ENCODE measurements at places on chromosomes 6 and 20. TPM values are rescaled to one million over a fixed set of nuclear protein-coding genes. Genes with fewer than 3 reads are reported as not detected.

RNF39 gene
- not detected for total RNA-seq

DNA sequence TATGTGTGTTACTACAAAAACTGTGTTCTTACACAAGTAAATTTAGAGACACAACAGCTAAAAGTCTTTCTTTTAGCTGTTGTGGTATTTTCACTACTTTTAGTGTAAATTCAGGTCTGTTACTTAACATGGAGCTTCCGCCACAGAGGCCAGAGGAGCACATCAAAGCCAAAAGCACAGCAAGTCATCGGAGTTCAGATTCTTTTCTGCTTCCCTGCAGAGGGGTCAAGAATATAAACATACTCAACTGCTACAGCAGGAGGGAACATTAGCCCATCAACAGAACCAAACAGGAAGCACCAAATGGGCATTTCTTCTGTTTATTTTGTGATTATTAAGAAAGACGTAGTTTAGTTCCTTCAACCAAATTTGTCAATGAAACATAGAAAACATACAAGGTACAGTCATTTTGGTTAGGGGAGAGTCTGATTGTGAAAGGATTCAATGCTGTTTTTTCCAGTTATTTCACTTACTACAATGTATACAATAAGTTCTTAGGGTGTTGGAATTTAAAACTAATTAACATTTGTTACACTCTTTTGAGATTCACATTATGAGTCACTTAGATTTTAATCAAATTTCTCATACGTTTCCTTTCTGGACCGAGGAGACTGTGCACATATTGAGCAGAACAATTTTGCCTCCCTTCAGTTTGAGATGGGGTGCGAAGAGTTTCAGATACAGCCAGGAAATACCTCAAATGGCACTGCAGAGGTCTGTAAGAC lies 42.8 kb upstream of the DSE start:
- no peaks in the 10 kb centered on the region for H3K36me3 ChIP-seq
- no peaks in the 10 kb centered on the region for H3K27me3 ChIP-seq
- peaks cover 23% of the 10 kb centered on the region for H3K4me1 ChIP-seq
- no peak overlapping the region for H3K4me3 ChIP-seq
- H3K27ac ChIP-seq = no peak overlapping the region

SOBP gene
- 23.0 TPM for total RNA-seq

DNA sequence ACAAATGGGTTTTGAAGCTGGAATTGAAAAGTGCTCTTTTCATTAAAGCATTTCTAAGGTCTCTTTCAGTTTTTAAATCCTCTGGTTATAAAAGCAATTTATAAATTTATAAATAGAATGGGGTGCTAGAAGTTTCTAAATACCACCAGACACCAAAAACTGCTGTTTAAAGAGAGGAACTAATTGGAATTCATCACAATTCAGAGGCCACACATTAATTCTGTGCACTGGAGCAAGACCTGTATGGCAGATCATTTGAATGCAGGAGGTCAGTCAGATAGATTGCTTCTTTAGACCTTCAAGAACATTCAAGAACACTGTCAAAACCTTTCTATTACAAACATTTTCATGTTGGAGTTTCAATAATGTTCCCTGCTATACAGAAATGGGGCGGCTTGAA lies 55.1 kb downstream of the ALDH8A1 start:
- no peaks in the 10 kb centered on the region for H3K4me1 ChIP-seq
- no peak overlapping the region for H3K4me3 ChIP-seq
- H3K36me3 ChIP-seq = no peaks in the 10 kb centered on the region
- no peak for DNase-seq

DNA sequence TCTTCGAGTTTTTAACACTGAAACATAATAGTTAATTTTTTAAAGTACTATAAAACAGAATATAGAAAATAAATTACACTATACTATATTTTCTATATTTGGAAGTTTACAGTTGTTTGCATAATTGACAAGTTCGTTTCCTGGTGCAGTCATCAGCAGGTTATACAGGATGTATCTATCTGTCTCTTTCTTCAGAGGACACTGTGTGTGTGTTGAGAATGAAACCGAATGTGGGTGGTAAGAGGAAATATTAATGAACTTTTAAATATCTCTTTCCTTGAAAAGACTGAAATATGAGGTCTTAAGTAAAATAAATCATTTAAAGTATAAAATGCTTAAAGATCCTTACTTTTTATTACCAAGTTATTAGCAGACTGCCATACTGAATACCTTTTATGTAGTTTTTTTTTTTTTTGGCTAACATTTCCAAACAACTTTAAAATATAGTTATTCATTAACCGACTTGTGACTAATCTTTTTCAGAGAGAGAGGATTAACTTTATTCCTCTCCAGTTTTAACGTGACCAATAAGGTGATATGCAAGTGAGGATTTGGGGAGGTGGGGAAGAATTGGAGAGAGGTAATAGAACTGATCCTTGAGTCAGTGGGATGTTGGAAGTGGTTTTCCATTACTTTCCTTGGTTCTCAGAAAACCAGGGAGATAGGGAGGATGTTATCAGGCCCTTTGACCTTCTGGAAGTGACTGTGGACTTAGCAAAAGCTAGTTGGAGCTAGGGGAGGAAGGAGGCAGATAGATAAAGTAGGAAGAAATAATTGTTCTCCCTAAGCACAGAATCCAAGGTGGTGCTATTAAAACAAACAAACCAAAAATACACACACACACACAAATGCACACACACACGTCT lies 380.0 kb upstream of the FLRT3 start:
- H3K4me1 ChIP-seq = peaks cover 54% of the 10 kb centered on the region
- H3K36me3 ChIP-seq = no peaks in the 10 kb centered on the region
- no peak for DNase-seq
- no peaks in the 10 kb centered on the region for H3K27me3 ChIP-seq
- no peak overlapping the region for H3K4me3 ChIP-seq

GRCh38 chr20:41475503-41475902 lies 108.9 kb upstream of the EMILIN3 start:
- H3K36me3 ChIP-seq = peaks cover 33% of the 10 kb centered on the region
- H3K27me3 ChIP-seq = no peaks in the 10 kb centered on the region
- no peak for DNase-seq
- peaks cover 24% of the 10 kb centered on the region for H3K4me1 ChIP-seq
- peak overlapping the region; percentile 45 for H3K27ac ChIP-seq

DNA sequence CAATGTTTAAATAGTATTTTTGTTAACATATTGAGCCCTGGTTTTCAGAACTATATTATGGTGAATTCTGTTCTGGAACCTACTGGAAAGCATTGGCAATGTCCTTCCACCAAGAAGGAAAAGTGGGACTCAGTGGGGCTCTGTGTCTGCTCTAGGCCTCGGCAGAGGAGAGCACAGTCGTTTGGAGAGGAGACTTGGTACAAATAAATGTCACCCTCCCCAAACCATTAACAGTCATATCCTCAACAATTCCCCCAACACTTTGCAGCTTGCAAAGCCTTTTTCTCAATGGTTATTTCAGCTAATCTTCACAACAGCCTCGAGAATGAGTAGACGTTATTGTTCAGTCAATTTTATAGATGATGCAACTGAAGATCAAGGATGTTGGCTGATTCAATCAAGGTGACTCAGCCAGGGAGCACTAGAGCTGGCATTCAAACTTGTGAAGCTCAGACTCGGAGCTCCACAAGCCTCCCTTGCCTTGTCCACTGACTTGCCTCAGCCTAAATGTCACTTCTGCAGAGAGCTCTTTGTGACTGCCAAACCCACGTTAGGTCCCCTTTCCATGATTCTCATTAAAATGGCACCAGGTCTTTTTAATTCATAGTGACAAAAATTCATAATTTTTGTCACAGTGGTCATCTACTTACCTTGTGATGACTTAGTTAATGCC lies 60.6 kb downstream of the TOX2 start:
- H3K27me3 ChIP-seq = no peaks in the 10 kb centered on the region
- no peaks in the 10 kb centered on the region for H3K36me3 ChIP-seq
- no peak overlapping the region for H3K27ac ChIP-seq

- H3K4me3 ChIP-seq = peak within 1 kb of the TSS; percentile 98
- DNase-seq = no peak
- no peaks in the 10 kb centered on the region for H3K27me3 ChIP-seq
- no peaks in the 10 kb centered on the region for H3K36me3 ChIP-seq
- peaks cover 20% of the 10 kb centered on the region for H3K4me1 ChIP-seq
Observed at GRCh38 chr20:62804627-62805154, at the start of gene OGFR. Gene OGFR (plus strand): TSS chr20:62804835. CDS start chr20:62804860, 25 bp downstream.

- no peaks in the 10 kb centered on the region for H3K36me3 ChIP-seq
- H3K4me3 ChIP-seq = no peak overlapping the region
- H3K27ac ChIP-seq = no peak overlapping the region
- H3K27me3 ChIP-seq = no peaks in the 10 kb centered on the region
Observed at GRCh38 chr20:19995220-19995863, 21.8 kb upstream of the NAA20 start.

L3MBTL1 gene
- total RNA-seq = 20.3 TPM

DNA sequence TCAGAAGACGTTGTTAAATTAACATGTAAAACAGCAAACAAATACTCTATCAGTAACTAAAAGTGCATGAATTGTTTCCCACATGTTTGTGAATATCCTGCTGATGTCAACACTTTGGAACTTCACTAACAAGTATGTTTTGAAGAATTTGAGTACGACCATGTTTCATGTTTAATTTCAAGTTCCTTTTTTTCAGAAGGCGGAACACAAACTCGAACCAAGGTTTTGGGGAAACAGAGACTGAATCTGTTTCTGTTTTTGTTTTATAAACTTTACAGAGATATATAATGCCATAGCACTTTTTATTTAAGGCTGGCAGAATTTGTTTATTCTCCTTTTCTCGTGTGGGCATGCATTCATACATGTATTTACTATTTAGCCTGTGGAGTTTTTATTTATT lies 509.3 kb upstream of the CITED2 start:
- peaks cover 3% of the 10 kb centered on the region for H3K36me3 ChIP-seq
- DNase-seq = no peak
- peak overlapping the region; percentile 96 for H3K27ac ChIP-seq
- H3K4me3 ChIP-seq = peak overlapping the region; percentile 50
- H3K27me3 ChIP-seq = no peaks in the 10 kb centered on the region
- peaks cover 89% of the 10 kb centered on the region for H3K4me1 ChIP-seq

DNA sequence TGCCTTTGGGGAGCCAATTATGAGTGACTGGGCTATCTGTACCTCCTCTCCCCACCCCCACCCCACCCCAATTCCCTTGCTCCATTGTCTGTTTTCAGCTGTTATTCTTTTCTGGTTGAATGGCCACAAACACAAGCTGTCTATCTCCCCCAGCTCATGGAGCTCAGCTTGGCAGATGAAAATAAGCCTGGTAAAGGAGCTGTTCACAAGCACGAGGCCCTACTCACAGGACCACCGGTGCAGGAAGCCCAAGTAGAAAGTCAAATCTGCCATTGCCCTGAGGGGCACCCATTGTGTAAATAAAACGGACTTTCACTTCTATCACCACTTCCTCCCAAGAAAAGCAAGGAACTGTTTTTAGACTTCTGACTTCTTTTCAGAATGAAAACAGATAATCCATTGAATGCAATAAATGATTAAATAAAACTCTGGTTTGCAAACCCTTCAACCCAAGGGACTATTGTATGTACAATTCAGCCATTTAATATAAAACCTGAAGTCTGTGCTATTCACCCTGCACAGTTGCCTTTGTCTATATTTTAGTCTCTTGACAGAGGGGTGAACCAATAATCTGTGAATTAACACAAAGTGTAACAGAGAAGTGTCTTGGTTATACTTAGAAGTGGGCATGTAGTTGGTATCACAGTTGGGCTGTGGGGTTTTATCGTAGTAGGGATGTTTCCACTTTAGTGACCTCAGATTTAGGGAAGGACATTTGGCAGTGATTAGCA lies 27.7 kb downstream of the RIPOR2 start:
- peaks cover 2% of the 10 kb centered on the region for H3K36me3 ChIP-seq
- H3K27me3 ChIP-seq = peaks cover 44% of the 10 kb centered on the region
- DNase-seq = no peak
- peaks cover 48% of the 10 kb centered on the region for H3K4me1 ChIP-seq
- no peak overlapping the region for H3K27ac ChIP-seq
- peak overlapping the region; percentile 35 for H3K4me3 ChIP-seq

OPN5 gene
- total RNA-seq = not detected

DNA sequence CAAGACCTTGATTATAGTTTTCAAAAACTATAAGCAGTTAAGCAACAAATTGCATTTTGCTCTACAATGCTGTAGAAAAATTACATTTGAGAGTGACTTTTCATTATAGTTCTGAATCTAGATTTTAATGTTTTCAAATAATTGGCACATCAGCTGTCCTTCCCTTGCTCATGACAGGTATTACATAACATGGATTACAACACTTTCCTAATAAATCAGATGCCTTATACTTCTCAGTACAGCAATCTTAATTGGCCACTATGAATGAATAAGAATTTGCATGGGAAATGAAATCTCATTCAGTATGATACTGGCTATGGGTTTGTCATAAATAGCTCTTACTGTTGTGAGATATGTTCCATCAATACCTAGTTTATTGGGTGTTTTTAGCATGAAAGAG lies 29.9 kb downstream of the HSF2 start:
- H3K4me1 ChIP-seq = no peaks in the 10 kb centered on the region
- H3K36me3 ChIP-seq = peaks cover 22% of the 10 kb centered on the region
- no peak for DNase-seq
- no peak overlapping the region for H3K27ac ChIP-seq

- H3K36me3 ChIP-seq = peaks cover 4% of the 10 kb centered on the region
Observed at GRCh38 chr6:23329086-23329485, 759.7 kb downstream of the HDGFL1 start.

- no peak overlapping the region for H3K4me3 ChIP-seq
- no peaks in the 10 kb centered on the region for H3K27me3 ChIP-seq
- H3K36me3 ChIP-seq = no peaks in the 10 kb centered on the region
- no peaks in the 10 kb centered on the region for H3K4me1 ChIP-seq
- no peak for DNase-seq
Observed at GRCh38 chr6:122116835-122117627, 282.4 kb upstream of the HSF2 start.

- peaks cover 6% of the 10 kb centered on the region for H3K4me1 ChIP-seq
- no peak overlapping the region for H3K4me3 ChIP-seq
- no peak for DNase-seq
- H3K36me3 ChIP-seq = peaks cover 29% of the 10 kb centered on the region
Observed at GRCh38 chr20:51788822-51789221, 13.5 kb downstream of the SALL4 start.

DNA sequence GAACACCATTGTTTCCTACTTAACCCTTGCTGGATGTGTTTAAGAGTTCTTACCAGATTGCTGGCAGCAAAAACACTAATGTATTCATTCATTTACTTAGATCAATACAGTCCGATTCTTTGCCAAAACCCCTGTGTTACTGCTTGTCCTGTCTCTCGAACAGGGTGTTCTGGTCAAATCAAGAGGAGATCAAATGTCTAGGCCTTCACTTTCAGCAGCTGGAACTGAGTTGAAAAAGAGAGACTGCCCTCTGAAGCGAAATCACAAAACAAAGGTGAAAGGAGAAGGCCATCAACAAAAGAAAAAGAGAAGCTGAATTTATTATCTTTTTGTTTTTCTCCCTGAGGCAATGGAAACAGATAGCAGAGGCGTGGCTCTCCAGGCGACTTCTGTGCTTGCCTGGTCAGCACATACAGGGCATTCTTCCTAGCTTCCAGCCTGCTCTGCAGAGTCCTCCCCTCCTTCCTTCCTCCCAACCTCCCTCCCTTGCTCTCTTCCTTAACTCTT lies 44.1 kb upstream of the GCM1 start:
- peak overlapping the region; percentile 0 for H3K27ac ChIP-seq
- H3K27me3 ChIP-seq = no peaks in the 10 kb centered on the region
- no peaks in the 10 kb centered on the region for H3K36me3 ChIP-seq
- peak overlapping the region; percentile 4 for H3K4me3 ChIP-seq
- peaks cover 24% of the 10 kb centered on the region for H3K4me1 ChIP-seq

- no peaks in the 10 kb centered on the region for H3K36me3 ChIP-seq
- no peak for DNase-seq
- H3K27me3 ChIP-seq = peaks cover 92% of the 10 kb centered on the region
- H3K4me3 ChIP-seq = no peak overlapping the region
- no peaks in the 10 kb centered on the region for H3K4me1 ChIP-seq
Observed at GRCh38 chr20:22544462-22544861, 39.9 kb downstream of the FOXA2 start.

CCM2L gene
- 0.14 TPM for total RNA-seq

- peaks cover 2% of the 10 kb centered on the region for H3K27me3 ChIP-seq
- H3K4me3 ChIP-seq = no peak overlapping the region
- peak overlapping the region; percentile 48 for H3K27ac ChIP-seq
- peaks cover 48% of the 10 kb centered on the region for H3K4me1 ChIP-seq
- no peaks in the 10 kb centered on the region for H3K36me3 ChIP-seq
Observed at GRCh38 chr20:1809611-1810510, 85.3 kb upstream of the SIRPA start.

TMEM200A gene
- total RNA-seq = 2.9 TPM

Measured in neural crest cell (in vitro differentiated cells).